Stimulated activated CD4-positive, alpha-beta T cell treated with anti-CD3 and anti-CD28 coated beads, Interleukin-15, amount 100 ng/mL, for 1 hour (primary cell): ENCODE measurements at places on chromosomes 1 and 21.

DNA sequence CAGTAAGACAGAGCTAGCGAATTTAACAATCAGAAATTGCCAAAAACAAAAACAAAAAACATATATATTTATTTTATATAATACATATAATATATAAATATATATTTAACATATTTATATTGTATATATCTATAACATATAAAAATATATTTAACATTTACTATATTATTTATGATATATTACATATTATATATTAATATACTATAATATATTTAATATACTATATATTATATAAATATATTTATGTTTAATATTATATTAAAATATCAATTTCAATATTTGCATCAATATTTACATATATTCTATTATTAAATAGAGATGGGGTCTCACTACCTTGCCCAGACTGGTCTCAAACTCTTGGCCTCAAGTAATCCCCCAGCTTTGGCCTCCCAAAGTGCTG is 50.9 kb downstream of the TBX19 start:
- DNase-seq, result no peak

- no peak for DNase-seq
Measured at GRCh38 chr1:30151826-30152225, 571.6 kb downstream of the MATN1 start.

DNA sequence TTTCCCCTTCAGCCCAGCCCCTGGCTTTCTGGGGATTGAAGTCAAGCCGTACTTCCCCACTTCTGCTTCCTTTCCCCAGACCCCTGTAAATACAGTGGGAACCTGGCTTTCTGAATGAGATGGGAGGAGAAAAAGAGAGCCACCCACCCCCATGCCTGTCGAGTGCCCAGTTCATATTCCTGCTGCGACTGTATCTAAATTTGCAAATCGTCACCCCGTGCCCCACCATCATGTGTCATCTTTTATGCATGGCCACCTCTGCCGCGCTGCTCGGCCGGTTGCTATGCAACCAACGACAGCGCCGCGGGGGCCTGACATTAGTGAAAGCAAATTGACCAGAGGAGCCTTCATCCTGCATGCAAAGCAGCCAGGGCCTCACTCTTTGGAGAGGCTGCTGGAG is 143.0 kb downstream of the ELAVL4 start:
- DNase-seq, result no peak

GRCh38 chr1:31224068-31224467 is 15.6 kb downstream of the NKAIN1 start:
- DNase-seq, result no peak

DNA sequence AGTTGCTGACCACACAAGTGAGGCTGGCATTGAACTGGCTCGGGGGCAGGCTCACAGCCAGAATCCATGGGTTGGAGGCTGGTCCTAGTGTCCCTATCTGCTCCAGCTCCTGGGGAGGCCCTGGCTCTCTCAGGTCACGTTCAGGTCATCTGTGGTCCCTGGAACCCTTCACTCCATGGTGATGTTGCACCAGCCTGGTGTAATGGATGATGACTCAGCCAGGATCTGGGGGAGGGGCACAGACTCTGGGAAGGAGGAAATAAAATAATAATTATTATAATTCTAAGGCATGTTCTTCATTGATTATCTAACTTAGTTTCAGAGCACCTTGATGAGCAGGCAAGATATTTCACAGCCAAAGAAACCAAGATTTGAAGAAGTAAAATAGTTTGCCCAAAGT is 26.6 kb upstream of the FCRL4 start:
- no peak for DNase-seq

DNA sequence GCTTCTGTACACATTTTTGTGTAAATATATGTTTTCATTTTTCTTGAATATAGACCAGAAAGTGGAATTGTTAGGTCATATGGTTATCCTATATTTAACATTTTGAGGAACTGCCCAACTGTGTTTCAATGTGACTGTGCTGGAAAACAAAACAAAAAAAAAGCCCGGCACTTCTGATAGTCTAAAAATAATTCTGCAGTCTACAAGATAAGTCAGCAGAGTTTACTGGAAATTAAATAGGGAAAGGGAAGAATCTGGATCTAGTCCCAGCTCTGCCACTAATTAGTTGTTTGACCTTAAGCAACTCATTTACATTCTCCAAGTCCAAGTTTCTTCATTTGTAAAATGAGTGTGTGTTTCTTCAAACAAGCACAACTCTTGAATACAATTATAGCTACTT is 869.1 kb upstream of the B3GALT2 start:
- DNase-seq, result no peak

DNA sequence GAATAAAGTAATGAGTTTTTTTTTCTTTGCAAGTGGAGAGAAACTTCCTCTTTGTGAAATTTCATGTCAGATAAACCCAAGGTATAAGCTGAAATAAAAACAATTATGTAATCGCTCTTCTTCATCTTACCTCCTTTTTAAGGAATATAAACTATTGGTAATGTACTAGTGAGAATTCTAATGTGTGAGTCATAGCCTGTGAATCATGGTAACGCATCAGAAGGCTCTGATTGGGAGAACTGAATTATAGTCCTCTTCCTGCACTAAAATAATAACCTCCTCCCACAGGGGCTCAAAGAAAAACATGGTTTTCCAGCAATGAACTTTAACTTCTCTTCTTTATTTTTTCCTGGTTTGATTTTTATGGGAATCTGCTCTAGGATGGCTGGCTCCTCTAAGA is 57.1 kb upstream of the COX20 start:
- DNase-seq, result no peak

- no peak for DNase-seq
Measured at GRCh38 chr1:54904476-54905048, 17.6 kb upstream of the DHCR24 start.
